ENCODE measurements at places on chromosomes 4 and X. TPM values are rescaled to one million over a fixed set of nuclear protein-coding genes. Genes with fewer than 3 reads are reported as not detected.

GRCh38 chr4:63348735-63349673 is 1060.2 kb downstream of the TECRL start:
- no peak for DNase-seq

DNA sequence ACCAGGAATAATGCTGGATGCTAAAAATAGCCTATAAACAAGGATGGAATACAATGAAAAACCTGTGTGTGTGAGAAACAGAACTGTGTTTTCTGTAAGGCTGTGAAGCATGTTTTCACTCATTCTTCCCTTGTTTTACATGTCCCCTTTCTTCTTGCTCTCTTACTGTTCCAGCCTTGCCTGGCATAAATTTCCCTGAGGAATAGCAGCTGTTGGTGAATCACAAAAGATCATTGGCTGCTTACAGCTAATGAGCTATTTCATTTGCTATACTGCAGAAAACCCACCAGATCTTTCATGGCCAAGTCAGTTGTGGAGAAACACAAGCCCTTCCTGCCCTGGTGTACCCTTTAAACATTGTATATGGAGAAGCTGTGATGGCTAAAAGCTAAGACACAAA is 91.1 kb downstream of the LDB2 start:
- no peak for DNase-seq

DNA sequence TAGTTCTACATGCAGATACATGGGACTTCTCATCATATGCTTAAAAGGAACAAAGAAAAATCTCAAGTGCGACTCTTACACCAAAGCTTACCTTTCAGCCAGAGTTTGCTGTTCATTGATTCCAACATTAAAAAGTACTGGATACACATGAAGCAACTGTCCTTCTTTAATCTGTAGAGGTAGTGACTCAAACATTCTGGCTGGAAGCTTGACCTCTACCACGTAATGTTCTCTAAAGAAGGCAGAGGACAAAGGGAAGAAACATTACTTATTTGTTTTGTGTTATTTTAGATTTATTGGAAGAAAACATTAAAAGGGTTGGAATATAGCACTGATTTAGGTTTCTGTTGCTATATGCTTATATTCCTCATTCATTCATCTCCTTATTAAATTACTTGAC is 476.1 kb downstream of the IL15 start:
- DNase-seq = no peak

GRCh38 chr4:73872316-73873108 is 3.3 kb downstream of the CXCL1 start:
- DNase-seq = no peak

GRCh38 chrX:9912351-9913145 is 54.6 kb upstream of the CLDN34 start:
- no peak for DNase-seq

GRCh38 chr4:128298146-128298758 is 10.6 kb upstream of the PGRMC2 start:
- no peak for DNase-seq

GRCh38 chrX:12977761-12978204 is 2.9 kb downstream of the TMSB4X start:
- DNase-seq = no peak

DNA sequence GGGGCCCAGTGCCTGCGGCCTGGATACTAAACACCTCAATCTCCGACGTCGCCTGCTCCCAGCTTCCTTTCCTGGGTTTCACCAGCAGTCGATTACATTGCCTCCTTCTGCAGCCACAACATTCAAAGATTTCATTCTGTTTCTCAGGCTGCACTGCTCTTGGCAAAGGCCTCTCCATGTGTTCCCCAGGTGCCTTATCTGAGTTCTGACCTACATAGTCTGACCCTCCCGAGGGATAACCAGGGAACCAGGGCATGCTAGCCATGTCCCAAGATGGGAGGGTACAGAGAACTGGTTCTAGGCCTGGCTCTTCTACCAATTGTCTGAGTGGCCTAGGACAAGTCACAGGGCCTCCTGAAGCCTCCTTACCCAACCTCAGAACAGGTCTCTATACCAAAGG is 62.2 kb upstream of the ACSL1 start:
- DNase-seq = no peak

DNA sequence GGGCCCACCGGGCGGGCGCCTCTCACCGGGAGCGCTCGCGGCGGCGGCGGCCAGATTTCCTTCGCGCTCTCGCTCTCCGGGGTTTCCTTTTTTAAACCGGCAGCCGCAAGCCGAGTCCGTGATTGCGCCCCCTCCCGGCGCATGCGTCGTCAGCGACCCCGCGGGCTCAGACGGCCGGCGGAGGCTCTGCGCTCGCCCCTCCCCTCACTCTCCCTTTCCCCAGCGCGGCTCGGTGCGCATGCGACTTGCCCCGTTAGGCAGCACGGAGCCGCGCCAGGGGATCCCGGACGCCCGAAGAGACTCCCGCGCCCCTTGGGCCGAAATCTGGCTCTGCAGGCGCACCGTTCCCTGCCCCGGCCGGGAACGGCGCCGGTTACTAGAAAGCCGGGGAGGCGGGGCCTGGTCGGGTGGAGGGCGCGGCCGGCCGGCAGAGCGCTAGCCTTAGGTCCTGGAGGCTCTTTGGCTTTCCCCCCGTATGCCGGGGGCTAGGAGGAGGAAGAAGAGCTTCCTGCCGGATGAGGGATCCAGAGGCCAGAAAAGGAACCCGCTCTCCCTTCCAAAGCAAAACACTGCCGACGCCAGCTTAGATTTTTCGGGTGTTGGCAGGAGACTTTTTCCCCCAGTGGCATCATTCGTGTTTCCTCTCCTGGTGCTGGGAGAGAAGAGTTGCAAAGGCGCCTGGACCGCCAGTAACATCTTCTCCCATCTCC is at the start of gene CLOCK:
Gene CLOCK, minus strand, starts transcription at position 154 of the 710 bp plus-strand sequence. CDS start 64,124 bp downstream, outside the sequence.
- peak; percentile 43 for DNase-seq

GRCh38 chr4:71380788-71381187 is 42.0 kb downstream of the SLC4A4 start:
- no peak for DNase-seq

GRCh38 chr4:64584981-64585557 is 175.8 kb upstream of the TECRL start:
- no peak for DNase-seq

GRCh38 chr4:182548156-182548555 is 305.0 kb downstream of the TENM3 start:
- no peak for DNase-seq

GRCh38 chr4:168451331-168451730 is 29.0 kb downstream of the DDX60L start:
- no peak for DNase-seq

DNA sequence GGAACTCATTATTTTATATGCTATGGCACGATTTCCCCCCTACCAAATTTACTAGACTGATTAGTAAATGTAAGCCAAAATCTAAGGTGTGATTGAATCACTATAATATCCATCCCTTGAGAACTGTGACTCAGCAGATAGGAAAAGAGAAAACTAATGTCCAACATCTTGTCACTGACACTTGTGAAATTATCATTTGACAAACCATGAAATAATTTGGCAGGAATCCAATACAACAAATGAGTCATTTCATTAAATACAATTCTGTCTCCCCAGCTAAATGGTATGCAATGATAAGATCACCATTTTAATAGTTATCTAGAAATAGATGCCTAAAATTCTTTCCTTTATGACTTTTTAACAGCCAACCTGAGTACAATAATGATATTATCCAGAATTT is 462.3 kb downstream of the DMD start:
- no peak for DNase-seq

- peak; percentile 13 for DNase-seq
Measured at GRCh38 chr4:56958111-56958517, 19.3 kb downstream of the NOA1 start.

DNA sequence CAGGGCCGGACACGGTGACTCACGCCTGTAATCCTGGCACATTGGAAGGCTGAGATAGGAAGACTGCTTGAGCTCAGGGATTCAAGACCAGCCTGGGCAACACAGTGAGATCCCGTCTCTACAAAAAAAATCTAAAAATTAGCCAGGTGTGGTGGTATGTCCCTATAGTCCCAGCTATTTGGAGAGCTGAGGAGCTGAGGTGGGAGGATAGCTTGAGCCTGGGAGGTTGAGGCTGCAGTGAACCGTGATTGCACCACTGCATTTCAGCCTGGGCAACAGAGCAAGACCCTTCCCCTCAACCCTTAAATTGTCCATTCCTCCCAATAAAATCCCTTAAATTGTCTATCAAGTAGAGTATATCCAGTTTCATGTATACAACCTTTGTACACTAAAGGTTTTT is 17.0 kb downstream of the OTUD6A start:
- DNase-seq = no peak

DNA sequence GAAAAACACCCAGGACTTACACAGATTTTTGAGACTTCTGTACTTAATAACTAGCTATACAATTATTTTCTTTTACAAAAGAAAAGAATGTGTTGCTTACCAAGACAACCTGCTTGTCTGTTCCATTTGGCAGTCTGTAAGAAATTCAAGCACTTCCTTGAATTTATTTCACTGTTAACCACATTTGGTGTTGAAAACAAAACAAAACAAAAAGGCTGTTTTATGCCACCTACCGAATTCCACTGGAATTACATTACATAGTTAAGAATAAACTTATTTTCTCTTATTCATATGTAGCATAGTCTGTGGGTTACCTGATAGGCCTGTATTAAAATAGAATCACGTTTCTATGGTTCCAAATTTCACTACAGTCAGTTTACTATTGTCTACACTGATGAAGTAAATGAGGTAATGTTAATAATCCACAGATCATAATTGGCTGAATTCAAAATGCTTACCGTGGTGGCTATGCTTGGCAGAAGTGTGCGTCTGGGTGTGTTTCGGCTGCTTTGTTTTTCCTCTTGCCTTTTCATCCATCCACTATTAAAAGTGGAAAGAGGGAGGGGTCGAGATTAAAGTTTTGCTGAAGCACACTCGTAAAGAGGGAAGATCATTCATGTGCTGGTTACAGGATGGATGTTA is at the start of gene TLR1:
Gene TLR1, minus strand, starts transcription at position 138 of the 642 bp plus-strand sequence. CDS start 5,960 bp downstream, outside the sequence.
- DNase-seq = no peak

GRCh38 chrX:27840881-27841280 is 33.1 kb downstream of the MAGEB10 start:
- no peak for DNase-seq

DNA sequence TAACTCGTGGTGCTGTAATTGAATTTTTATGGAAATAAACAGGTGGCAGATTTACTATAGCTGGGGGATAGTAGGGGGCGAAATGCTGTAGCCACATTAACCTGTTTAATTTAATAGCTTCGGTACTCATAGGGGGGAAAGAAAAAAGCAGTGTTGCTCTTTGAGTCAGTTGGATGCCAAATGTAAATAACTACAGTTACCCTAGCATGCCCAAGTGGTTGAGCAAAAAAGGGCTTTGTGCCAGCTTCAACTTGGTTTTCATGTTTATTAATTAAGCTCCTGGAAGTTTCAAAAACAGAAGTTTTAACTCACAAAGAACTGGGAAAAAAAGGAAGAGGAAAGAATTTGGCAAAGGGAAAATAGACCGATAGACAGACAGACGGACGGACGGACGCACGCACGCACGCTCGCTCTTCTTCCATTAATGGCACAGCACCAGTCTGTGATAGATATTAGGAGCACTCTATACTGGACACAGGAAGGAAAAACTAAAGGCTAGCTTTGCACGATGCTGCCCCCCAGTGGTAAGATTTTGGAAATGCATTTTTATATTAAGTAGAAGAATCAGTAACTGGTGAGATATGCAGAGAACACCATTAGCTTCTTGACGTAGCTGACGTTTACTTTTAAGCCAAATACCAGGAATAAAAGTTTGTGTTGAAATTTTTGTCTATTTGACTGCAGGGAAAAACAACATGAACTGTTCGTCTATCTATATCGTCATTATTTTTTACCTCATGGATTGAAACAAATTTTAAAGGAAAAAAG is 151.8 kb downstream of the SLC7A11 start:
- DNase-seq = peak; percentile 70

DNA sequence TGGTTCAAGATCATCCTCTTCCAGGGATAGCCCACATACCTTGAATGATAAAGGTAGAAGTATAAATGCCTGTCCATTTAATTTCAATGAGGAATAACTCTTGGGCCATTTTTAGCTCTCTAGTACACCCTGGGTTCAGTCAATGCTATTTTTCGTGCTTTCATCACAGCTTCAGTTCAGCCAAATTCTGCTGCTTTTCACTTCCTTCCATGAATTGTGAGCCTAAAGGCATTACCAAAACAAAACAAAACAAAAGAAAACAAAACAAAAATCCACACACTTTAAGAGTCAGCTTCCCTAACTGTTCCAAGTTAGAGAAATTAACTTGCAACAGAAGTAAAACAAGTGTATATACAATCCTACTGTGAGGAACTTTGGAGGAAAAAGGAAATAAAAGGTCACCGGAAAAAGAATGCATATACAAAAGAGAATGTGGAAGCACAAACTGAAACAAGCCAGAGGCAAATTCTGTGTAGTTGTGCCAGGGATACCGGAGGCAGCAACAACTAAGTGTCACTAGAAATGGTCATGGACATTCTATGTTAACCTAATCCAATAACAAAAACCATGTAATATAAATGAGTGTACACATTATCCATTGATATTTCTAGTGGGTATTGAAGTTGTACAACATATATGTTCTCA is 423.1 kb downstream of the KCTD8 start:
- DNase-seq = no peak

- no peak for DNase-seq
Measured at GRCh38 chr4:35520059-35520458, 724.3 kb downstream of the ARAP2 start.

Gene PRKG2
- polyA plus RNA-seq = 0.96 TPM

Gene CT45A3
- polyA plus RNA-seq = not detected

Gene SPOCK3
- 0.12 TPM for polyA plus RNA-seq

Gene UGT2A1
- polyA plus RNA-seq = not detected

Gene TMEM156
- 10.4 TPM for polyA plus RNA-seq

Gene SPANXD
- 0.37 TPM for polyA plus RNA-seq

Gene HTRA3
- 8.0 TPM for polyA plus RNA-seq

Gene BRCC3
- polyA plus RNA-seq = 42.9 TPM

Gene CXXC4
- polyA plus RNA-seq = 0.03 TPM

Gene PF4V1
- not detected for polyA plus RNA-seq

Gene IQCM
- not detected for polyA plus RNA-seq
